Stimulated activated CD8-positive, alpha-beta memory T cell treated with anti-CD3 and anti-CD28 coated beads, Interleukin-2, amount 100 ng/mL, for 1 hour (primary cell): ENCODE measurements at places on chromosomes 5 and 9.

DNA sequence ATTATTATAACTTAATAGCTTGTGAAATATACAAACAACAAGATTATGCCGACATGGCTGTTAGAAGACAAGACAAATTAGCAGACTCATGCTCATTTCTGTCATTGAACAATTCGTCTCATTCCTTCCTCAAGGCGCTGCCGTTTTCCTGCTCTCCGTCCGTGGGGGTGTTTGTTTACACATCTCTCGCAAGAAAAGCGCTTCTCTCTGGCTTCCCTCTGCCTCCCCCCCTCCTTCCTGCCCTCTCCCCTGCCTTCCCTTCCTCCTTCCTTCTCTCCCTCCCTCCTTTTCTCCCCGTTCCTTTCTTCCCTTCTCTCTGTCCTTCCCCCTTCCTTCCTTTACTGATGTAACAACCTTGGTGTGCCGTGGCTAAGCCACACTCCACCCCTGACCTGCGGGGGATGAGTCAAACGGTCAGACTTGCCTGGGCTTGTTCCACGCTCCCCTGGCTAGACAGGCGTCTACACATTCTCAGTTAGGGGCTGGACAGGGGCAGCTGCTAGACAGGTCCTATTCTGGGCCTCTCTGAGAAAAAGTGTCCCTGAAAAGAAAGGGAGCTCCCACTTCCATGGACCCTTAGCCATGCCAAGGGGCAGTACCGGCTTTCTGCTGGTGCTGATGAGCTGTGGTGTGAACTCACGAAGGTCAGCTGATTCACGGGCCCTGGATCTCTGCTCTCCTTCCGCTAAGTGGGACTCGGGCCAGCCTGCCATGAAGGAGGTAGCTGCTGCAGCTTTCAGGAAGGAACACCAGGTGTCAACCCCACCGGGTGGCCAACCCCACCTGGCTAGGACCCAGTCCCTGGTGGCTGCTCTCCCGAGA lies 32.0 kb upstream of the SPTLC1 start:
- no peak for DNase-seq

- DNase-seq = no peak
Observed at GRCh38 chr5:61333954-61334867, 2.2 kb downstream of the ZSWIM6 start.

DNA sequence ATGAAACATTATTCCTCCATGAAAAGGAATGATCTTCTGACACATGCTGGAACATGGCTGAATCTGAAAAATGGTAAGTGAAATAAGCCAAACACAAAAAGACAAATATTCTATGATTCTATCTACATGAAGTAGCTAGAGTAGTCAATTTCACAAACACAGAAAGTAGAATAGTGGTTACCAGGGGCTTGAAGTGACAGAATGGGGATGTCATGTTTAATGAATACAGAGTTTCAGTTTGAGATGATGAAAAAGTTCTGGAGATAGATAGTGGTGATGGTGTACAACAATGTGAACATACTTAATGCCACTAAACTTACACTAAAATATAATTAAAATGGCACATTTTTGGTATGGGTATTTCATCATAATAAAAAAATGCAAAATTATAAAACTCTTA lies 18.3 kb downstream of the RLN2 start:
- no peak for DNase-seq

DNA sequence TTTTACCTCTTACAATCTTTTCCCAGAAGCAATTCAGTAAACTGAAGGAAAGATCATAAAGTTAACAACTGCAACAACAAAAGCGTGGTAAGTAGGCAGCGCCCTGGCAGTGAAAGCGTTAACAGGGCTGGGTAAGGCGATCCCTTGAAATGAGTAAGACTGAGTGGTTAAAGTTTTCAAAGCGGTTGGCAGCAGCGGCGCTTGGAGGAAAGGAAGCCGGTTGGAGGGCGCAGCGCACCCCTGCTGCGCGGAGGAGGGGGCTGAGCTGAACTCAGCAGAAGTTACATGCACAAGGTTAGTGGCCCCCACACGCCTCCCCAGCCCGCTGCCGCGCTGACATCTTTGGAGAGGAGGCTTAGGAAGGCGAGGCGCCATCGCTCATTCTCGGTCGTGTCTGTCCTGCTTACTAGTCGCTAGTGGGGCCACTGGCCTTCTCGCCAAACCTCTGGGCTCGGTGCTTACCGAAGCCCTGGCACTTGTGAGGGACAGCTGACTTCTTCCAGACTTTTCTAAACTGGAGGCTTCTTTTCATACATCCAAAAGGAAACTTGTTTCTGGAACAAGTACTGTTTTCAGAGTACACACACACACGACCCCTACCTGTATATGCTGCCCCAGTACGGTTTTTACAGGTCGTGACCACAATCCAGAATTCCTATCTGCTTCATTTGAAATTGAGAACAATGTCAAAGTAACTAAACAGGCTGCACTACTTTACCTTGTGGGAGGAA lies at the start of gene SH3RF2:
TSS of gene SH3RF2 (plus strand) at position 178 of the 731 bp plus-strand sequence. CDS start 1,351 bp downstream, outside the sequence.
- no peak for DNase-seq

DNA sequence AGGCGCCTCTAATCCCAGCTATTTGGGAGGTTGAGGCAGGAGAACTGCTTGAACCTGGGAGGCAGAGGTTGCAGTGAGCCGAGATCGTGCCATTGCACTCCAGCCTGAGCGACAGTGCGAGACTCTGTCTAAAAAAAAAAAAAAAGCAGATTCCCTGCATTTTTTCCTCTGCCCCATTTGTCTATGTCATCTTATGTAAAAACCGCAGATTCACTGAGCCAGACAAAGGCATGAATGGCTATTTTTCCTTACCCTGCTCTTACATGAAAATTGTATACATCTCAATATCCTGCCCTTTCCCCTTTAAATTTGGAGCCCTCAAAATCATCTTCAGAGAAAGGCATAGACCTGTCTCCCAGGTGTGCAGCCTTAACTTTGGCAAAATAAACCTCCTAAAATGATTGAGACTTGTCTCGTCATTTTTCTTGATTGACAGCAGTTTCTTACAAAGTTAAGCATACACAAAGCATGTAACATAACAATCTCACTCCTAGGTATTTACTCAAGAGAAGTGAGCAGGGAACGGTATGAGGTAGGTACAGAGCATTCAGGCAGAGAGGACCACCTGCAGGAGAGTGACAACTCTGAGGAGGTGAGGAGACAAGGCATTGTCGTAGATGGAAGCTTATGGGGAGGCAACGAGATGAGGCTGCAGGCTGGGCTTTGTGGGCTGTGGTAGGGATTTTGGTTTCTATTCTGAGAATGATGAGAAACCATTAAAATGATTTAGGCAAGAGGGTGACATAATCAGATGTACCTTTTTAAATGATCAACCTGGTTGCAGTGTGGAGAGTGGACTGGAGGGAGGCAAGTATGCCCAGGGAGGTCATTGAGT lies 65.7 kb upstream of the IL6ST start:
- no peak for DNase-seq

- no peak for DNase-seq
Observed at GRCh38 chr9:71626395-71626794, 141.9 kb downstream of the CEMIP2 start.

DNA sequence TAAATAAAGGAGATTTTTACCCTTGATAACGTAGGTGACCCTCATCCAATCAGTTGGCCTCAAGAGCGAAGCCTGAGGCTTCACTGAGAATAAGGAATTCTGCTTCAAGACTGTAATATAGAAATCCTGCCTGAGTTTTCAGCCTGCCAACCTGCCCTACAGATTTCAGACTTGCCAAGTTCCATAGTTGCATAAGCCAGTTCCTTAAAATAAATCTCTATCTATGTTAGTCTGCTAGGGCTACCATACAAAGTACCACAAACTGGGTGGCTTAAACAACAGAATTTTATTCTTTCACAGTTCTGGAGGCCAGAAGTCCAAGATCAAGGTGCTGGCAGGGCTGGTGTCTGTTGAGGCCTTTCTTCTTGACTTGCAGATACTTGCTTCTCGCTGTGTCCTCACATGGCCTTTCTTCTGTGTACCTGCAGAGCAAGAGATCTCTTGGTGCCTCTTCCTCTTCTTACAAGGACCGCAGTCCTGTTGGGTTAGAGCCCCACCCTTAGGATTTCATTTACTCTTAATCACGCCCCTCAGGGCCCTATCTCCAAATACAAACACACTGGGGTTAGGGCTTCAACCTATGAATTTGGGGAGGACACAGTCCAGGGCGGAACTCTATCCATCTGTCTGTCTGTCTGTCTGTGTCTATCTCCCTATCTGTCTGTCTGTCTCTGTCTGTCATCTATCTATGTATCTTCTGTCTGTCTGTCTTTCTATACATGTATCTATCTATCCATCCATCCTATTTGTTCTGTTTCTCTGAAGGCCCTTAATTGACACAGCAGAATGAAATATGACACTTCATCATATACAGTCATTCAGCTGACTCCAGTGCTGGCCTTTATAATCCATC lies 17.0 kb upstream of the CMBL start:
- no peak for DNase-seq

GRCh38 chr5:170569101-170569500 lies 65.3 kb downstream of the KCNIP1 start:
- DNase-seq = no peak

DNA sequence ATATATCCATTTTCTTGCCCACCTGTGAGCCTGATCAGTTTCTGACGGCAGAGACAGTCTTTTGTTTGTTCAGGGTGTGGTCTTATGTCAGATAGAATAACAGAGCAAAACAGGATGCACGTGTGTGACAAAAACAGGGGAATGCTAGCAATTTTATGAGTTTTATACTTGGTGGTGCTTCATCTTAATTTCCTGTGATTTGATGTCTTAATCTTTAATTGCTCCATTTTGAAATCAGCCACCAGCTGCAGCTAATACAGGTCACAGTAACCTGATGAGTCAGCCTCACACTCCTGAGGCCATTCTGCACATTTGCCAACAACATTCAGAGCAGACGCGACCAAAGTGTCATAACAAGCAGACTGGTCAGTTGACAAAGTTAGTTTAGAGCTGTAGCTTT lies 42.3 kb upstream of the JMY start:
- no peak for DNase-seq

DNA sequence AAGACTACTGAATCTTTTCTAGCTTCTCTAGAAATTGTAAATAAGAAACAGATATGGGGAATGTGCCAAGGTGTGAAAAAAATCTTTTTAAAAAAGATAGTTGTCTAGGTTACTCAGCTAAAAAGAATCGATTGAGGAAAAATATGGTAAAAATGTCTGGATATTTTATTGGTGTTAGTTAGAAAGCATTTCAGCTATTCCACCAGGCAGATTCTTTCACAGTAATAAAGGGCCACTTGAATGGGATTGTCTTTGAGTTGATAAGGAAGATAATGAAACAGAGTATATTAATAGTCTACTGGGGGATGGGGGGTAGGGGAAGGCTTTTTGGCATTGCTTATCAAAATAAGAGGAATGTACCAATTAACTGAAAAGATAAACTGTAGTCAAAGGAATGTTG lies 51.9 kb downstream of the SLIT3 start:
- no peak for DNase-seq

- no peak for DNase-seq
Observed at GRCh38 chr5:94793816-94794198, 175.3 kb downstream of the SLF1 start.

GRCh38 chr5:3311433-3311832 lies 284.2 kb upstream of the IRX1 start:
- DNase-seq = no peak

DNA sequence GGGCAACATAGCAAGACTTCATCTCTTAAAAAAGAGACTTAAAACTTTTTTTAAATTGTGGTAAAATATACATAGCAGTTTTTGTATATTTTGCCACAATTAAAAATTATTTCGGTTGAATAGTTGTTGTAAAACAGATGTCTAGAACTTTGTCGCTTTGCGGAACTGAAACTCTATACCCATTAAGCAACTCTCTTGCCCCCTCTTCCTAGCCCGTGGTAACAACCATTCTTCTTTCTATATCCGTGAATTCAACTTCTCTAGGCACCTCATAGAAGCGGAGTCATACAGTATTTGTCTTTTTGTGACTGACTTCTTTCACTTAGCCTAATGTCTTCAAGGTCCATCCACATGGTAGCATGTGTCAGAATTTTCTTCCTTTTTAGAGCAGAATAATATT lies 43.3 kb downstream of the SPARC start:
- no peak for DNase-seq

- no peak for DNase-seq
Observed at GRCh38 chr5:143244000-143244736, 159.3 kb downstream of the NR3C1 start.

DNA sequence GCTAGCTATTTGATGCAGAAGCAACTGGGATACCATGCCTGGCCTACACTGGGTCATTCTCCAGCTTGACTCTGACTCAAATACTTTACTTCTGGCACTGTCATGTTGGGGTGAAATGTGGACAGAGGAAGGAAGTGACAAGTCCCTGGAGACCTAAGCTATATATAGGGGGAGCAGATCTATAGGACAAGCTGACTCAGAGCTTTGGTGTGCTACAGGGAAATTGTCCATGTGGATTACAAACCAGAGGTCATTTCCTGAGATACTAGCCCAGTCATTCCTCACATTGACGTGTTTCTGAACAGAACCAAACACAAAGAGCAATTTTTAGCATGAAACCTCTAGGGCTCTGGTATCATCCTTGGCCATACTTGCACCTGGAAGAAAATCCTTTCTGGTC lies 531.6 kb upstream of the CLINT1 start:
- DNase-seq = no peak
